ENCODE measurements at places on chromosomes 16 and 17.

DNA sequence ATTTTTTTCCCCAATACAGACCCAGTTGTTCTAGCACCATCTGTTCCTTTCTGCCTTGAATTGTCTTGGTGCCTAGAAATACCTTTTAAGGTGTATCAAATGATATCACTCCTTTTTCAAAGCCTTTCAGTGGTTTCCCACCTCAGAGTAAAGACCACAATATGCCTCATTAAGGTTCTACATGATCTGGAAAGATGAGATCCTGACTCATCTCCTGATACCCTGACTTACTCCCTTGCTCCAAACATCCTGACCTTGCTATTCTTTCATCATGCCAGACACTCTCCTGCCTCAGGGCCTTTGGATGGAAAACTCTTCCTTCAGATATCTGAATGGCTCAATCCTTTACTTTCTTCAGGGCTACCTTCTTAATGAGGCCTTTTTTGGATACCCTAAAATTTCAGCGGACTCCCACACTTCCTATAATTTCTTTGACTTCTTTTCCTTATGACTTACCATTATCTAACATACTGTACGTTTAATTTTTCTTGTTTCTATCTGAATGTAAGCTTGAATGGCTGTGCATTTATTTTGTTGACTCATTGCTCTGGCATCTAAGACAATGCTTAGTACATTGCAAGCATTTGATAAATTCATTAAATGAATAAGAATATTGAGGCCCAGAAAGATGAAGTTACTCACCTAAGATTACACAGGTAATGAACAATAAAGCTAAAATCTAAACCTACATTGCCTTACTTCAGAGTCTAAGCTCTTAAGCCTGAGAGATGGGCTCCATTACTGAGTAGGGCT is 19.2 kb downstream of the FLOT2 start:
- no peak for DNase-seq

- DNase-seq, result no peak
Observed at GRCh38 chr16:23856251-23856709, 20.5 kb downstream of the PRKCB start.

GRCh38 chr17:78112518-78113471 is 15.8 kb downstream of the TMC6 start:
- no peak for DNase-seq

GRCh38 chr17:74917430-74917829 is 5.6 kb downstream of the USH1G start:
- DNase-seq, result no peak

- no peak for DNase-seq
Observed at GRCh38 chr17:71869841-71870545, 250.8 kb upstream of the SOX9 start.

DNA sequence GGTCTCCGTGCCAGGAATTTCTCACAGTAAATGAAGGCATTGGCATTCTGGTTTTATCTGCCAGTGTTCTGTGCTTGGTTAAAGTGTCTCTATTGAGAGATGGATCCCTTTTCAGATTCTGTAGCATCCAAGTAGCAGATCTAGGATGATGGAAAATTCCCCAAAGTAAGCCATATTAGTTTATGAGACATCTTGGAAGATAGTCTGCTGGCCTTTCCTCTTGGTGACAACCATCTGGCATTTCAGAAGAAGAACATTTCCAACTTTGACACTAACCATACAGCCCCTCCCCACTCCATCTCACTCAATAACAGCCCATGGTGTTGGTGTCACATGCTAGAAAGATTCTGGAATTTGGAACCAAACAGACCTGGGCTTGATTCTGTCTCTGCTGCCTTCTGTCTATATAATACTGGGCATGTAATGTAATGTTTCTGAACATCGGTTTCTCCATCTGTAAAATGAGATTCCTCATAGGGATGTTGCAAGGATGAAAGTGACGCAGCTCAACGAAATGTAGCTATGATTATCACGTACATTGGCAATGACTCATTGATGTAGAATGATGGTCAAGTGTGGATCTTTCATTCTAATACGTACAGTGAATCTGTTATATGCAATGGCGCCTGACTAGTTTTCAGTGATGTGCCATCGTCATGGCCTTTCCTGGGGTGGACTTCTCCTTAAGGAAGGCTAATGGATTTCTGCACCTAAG is 32.6 kb upstream of the PIRT start:
- no peak for DNase-seq

DNA sequence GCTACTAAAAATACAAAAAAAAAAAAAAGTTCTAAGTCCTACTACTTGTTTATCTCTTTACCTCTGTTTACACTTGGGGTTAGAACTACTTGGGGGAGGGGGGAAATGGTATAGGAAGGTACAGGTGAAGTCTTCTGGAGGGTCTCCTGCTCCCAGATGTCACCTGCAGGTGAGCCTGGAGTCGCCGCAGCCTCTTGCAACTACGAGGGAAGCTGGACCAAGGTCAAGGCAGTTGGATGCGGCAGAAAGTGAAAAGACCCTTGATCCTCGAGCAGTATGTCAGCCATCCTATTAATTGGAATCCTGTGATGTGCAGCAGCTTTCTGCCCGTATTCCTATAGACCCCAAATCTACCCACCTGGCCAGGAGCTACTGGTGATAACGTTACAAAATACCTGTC is 33.0 kb downstream of the HAPSTR1 start:
- no peak for DNase-seq

GRCh38 chr16:21227866-21228265 is 5.6 kb upstream of the ANKS4B start:
- DNase-seq, result no peak

GRCh38 chr16:81843683-81844082 is 64.6 kb downstream of the PLCG2 start:
- DNase-seq, result no peak

DNA sequence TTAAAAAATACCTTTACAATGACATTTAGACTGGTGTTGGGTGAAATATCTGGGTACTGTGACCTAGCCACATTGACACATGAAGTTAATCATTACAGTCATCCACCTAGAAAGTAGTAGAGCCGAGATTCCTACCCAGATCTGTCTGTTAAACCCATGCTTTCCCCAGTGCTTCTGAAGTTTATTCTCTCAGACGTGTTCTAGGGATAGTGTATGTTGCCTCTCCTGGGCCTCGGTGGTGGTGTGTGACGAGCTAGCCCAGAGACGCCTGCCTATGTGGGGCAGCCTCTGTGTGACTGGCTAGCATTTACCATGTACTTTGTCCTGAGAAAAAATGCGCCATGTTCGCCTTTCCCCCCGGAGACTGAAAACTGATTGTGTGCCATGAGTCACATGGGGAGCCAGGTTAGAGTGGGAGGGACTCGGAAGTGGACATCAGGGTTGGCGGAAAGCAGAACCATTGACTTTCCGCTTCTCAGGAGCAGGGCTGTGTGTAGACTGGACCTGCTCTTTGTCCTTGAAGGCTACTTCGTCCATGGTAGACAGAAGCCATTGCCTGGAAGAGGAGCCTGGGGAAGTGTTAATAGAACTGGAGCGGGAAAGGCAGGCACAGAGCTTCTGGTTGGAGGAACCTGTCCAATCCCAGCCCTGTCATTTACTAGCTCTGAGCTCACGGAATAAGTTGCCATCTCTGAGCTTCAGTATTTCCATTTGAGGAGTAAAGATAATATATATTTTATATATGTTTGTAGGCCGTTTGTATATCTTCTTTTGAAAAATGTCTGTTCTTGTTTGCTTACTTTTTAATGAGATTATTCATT is 235.5 kb downstream of the SNX29 start:
- no peak for DNase-seq

- DNase-seq, result no peak
Observed at GRCh38 chr17:44132275-44132821, 8.9 kb upstream of the HDAC5 start.

- DNase-seq, result no peak
Observed at GRCh38 chr17:67177732-67178131, 67.3 kb downstream of the HELZ start.
